Stimulated activated CD8-positive, alpha-beta memory T cell treated with anti-CD3 and anti-CD28 coated beads, Interleukin-15, amount 100 ng/mL, for 1 hour (primary cell): ENCODE measurements at places on chromosomes 12 and 14.
A peak's percentile ranks its signal among the peaks of the same experiment; 100 is the strongest.

DNA sequence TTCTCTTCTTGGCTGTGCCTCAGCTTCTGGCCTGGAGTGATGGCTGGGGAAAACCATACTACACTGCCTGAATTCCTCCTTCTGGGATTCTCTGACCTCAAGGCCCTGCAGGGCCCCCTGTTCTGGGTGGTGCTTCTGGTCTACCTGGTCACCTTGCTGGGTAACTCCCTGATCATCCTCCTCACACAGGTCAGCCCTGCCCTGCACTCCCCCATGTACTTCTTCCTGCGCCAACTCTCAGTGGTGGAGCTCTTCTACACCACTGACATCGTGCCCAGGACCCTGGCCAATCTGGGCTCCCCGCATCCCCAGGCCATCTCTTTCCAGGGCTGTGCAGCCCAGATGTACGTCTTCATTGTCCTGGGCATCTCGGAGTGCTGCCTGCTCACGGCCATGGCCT is at the start of gene OR10P1:
Gene OR10P1 (plus strand): TSS at position 40 of the 400 bp plus-strand sequence. CDS start 0 bp downstream, at position 40.
- no peak for DNase-seq

DNA sequence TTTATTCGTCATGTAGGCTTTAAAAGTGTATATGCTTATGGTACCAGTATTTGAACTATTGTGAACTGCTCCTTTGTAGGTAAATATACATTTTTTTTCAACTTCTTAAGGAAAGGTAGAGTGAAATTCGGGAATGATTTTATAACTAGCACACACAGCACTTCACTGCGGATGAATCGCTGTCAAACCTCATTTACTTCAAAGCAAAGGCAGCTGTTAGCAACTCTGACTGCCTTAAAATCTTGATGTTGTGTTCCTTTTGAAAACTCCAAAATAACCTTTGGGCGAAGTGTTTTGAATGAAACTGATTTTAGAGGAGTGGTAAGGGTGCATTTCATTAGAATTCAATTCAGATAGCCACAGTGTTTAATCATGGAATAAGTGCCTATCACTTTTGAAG is 95.8 kb downstream of the GLT1D1 start:
- no peak for DNase-seq

DNA sequence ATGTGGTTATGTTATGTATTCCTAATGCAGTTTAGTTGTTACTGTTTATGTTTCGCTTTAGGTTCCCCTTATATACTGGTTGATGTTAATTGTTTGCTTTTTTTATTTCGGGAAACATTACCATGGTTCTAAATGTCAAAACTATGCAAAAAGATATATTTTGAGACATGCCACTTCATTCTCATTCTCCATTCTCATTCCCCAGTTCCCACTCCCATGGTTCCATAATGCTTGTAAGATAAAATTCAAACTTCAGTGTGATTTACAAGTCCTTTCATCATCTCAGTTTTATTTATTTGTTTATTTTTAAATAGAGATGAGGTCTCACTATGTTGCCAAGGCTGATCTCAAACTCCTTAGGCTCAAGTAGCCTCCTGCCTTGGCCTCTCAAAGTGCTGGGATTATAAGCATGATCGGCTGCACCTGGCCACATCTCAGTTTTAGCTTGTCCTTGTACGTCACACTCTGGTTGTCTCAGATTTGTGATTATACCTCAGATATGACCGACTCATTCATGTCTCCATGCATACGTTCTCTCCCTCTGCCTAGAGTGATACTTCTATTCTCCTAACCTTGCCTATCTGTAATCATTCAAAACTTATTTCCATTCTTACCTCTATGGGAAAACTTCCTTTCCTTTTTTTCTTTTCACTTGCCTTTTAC is 407.8 kb upstream of the RGS6 start:
- DNase-seq: no peak

DNA sequence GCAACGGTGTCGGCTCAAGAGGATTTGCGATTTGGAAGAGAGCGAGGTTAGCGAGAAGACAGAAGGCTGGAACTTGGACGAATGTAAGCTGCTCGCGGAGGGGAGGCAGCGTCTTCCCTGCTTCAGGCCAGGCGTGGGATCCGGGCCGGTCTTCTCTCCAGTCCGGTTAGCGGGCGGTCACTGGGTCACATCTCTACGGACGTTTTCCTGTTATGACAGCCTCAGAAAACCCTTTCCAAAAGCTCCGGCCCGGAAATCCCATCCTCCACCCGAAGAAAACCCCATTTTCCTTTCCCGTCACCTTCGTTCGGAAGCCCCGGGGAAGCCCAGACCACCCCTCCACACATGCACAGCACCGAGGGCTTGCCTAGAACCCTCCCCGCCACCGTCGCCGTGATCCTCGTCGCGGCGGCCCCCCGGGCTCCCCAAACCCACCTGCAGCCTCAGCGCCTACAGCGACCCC is 268 bp downstream of the NDUFB1 start:
- DNase-seq: peak; percentile 5

DNA sequence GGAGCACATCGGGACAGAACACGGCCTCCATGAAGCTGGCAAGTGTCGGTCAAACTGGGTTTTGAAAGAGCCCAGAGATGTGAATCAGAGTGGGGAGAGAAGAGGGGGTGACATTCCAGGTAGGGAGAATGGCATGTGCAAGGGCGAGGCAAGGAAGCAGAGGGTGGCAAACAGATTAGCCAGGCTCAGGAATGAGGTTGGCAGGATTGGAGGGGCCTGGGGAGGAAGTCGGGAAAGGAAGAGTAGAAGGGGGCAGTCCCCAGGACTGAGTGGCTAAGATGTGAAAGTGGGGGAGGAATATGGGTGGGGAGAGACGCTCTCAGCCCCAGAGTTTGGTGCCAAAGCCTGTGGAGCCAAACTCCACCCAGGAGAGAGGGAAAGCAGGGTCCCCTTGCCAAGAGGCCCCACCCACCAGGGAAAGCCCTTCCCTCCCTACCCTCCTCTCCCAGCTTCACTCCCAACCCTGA is 5.5 kb upstream of the HDAC7 start:
- no peak for DNase-seq

GRCh38 chr12:79841248-79841877 is 93.5 kb downstream of the PPP1R12A start:
- no peak for DNase-seq

DNA sequence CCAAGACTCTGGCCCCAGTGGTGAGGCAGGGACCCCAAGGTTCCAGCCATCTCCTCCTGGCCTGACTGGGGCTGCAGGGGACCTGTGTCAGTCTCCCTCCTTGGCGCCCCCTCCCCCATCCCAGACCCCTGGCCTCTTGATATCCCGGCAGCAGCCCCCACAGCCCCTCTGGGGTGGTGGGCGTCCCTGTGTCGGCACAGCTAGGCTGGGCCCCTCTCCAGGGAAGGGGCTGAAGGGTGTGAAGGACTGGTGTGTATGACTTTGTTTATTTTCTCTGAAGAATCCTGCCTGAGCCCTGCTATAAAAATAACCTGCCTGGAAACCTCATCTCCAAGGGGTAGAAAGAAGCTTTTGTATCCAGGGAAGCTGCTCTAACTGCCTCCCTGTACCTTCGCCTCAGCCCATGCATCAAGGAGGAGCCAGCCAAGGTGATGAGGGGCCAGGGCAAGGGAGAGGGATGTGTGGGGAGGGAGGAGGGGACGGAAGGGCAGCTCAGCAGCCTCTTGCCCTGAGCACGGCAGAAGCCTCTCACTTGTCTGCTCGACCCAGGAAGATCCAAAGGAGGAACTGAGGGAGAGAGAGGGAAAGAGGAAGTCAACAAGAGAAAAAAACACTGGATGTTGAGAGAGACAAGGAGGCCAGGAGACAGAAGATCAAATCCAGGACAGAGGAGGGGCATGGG is 25.4 kb upstream of the COL2A1 start:
- DNase-seq: no peak

GRCh38 chr12:67327466-67327865 is 58.3 kb downstream of the CAND1 start:
- DNase-seq: no peak

DNA sequence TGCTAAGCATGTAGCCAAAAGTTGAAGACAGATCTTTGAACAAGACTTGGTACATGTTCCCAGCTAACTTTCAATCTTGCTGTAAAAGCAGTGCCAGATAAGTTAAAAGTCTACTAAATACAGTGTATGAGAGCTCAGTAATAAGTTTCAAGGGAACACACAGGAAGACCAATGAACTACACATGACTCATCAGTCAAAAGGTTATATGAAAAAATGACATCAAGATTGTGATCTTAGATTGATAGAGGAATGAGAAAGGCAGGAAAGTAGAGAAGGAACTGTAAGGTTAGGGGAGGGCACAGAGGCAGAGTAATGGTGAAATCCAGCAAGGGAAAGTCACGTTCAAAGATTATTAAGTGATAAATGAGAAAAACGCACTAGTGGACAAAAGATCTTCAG is 249.9 kb upstream of the FLRT2 start:
- no peak for DNase-seq

DNA sequence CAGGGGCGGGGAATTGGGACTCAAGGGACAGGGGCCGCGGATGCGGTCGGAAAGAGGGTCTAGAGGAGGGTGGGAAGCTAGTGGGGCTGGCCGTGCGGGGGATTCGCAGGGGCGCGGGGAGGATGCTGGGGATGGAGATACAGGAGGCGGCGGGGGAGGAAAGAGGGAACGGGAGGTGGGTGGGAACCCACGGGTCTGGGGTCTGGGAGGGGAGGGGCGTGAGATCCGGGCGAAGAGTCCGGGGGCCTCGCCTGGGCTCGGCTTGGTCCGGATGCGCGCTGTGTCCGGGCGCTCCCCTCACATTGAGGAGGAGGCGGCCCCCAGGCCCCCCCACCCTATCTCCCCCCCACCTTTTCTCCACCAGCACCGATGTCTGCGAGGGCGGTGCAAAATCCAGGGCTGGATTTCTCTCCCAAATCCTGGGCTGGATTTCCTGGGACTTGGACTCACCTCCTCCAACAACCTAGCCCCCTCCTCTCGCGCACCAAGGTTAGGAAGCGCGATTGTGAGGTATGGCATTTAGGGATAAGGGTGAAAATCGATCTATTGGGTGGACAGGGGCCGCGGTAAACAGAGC is at the start of gene AGAP2:
Gene AGAP2 (minus strand): TSS at position 82 of the 577 bp plus-strand sequence. CDS start 496 bp downstream, outside the sequence.
- no peak for DNase-seq

DNA sequence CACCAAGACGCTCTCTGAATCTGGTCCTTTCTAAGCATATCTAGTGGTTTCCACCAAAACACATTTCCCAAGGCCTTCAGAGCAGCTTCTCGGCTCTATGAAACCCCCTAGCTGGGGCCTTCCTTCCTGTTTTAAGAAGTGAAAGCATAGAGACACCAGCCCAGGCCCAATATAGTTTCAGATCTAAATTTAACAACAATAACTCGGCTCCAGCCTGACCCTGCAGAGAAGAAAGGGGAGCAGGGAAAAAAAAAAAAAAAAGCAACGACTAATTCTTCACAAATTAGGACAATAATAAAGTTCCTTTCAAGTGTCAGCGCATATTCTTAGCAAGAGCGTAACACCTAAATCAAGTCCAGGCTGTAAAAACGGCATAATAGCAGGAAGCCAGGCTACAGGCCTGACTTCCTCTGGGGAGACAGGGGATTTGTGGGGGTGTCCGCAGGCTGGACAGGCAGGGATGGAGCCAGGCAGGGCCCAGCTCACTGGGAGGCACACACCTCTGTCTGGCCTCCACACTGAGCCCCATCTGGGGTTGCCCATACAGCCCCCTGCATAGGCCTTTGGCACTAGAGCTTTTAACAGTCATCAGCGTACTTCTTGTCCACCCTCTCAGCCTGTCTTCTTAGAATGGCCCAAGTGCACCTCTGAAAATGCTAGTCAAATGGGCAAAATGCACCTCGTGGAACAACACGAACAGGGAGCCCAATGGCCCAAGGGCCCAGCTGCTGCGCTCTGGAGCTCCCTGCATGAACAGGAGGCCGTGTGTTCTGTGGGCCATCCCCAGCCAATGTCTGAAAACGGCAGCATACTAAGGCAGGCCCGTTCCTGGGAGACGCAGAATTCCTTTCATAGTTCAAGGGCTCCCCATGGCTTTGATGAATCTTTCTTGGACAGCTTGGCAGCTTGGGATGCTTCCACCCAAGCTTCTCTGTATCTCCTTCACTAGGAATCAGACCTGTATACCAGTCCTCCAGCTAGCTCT is 772.9 kb downstream of the MED13L start:
- no peak for DNase-seq

GRCh38 chr12:124780752-124781685 is 82.6 kb downstream of the SCARB1 start:
- DNase-seq: no peak

DNA sequence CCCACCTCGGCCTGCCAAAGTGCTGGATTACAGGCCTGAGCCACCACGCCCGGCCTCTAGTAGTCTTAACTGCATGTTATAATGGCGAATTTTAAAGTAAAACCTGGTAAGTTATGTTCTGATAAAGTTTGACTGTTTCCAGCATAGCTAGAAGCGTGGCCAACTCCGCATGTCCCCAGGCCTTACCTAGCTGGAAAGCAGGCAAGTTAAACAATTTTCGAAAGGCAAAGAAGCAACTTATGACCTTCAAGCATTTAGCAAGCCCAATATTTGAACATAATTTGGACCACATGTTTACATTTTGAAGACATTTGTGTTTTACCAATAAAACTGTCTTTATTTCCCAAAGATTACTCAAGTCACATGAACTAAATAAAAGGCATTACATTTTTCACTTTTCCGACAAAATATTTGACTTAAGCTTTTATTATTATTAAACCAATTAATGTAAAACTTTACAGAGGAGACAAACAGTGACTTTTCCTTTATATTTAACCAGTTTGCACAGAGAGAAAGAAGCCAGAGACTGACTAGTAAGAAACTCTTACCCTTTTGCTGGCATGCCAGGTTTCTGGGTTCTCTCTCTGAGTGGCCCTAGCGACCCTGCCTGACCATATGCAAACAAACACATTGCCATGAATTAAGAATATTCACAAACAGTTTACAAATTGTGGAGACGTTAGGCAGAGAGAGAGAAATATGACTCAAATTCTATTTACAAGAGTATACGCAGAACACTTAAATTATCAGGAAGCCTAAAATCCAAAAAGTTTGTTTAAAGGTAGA is 106.3 kb downstream of the RIN3 start:
- DNase-seq: no peak

DNA sequence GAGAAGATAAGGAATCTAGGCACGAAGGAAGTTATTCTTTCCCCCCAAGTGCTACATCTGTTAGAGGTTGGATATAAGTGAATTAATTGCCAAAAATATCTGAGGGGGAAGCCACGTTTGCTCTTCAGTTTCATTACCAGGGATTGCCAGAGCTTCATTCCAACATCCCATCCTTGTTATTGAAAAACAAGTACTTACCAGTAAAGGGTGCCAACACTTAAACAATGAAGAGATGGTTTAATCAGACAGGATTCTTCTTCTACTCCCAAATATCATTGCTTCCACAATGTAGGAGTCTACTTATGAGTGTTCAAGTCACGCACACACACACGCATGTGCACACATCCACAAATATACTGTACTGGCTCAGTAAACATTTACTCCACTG is 312.4 kb downstream of the RPAP3 start:
- no peak for DNase-seq

GRCh38 chr12:117261247-117261646 is 71.0 kb upstream of the FBXO21 start:
- no peak for DNase-seq

DNA sequence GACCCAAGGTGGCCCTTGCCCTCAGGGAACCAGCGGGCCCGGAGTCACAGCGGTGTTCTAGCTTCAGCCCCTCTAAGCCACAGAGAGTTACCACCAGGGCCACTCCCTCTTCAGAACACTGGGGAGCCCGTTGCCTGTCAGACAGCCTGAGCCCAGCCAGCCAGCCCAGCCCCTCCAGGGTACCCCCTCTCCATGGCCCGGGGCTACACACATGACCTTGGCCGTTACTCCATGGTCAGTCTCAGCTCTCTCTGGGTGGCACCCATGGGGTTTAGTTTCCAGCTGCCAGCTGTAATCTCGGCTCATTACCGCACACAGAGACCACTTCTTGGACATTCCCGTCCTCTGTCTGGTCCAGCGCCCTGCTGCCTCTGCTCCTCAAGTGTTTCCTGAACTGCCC is 35.0 kb downstream of the PPP2R5C start:
- no peak for DNase-seq

- no peak for DNase-seq
Measured at GRCh38 chr12:131135786-131136538, 182.3 kb downstream of the ADGRD1 start.
